Left ventricle myocardium superior (tissue), 1 donor: ENCODE measurements at places on chromosomes 6 and 20. TPM values are rescaled to one million over a fixed set of nuclear protein-coding genes. Genes with fewer than 3 reads are reported as not detected.

The NCOA5 gene
- 19.4 TPM for total RNA-seq

The BEND6 gene
- total RNA-seq, result 0.35 TPM

The SRXN1 gene
- total RNA-seq, result 34.6 TPM

The MTO1 gene
- 28.9 TPM for total RNA-seq

The ADGRF5 gene
- total RNA-seq, result 45.9 TPM

The PERP gene
- total RNA-seq, result 61.9 TPM
